ENCODE measurements at places on chromosomes 16 and 17. TPM values are rescaled to one million over a fixed set of nuclear protein-coding genes. Genes with fewer than 3 reads are reported as not detected.

Gene DPEP1
- not detected for total RNA-seq

Gene KRTAP2-2
- not detected for total RNA-seq

Gene CFAP97D1
- not detected for total RNA-seq

Gene HES7
- total RNA-seq = 5.3 TPM

Gene SMCR8
- 7.0 TPM for total RNA-seq

Gene TERB1
- total RNA-seq = not detected

Gene EVPLL
- not detected for total RNA-seq

Gene PIPOX
- total RNA-seq = 1.6 TPM

Gene APPBP2
- 28.9 TPM for total RNA-seq

Gene TBC1D26
- total RNA-seq = not detected

Gene LGALS9B
- 0.54 TPM for total RNA-seq

Gene C17orf67
- 3.5 TPM for total RNA-seq

Gene RNF43
- total RNA-seq = 2.6 TPM

Gene ZG16
- not detected for total RNA-seq

Gene KAT8
- 108 TPM for total RNA-seq

Gene NAGS
- 1.5 TPM for total RNA-seq
